ENCODE measurements at places on chromosomes 6 and 20.

DNA sequence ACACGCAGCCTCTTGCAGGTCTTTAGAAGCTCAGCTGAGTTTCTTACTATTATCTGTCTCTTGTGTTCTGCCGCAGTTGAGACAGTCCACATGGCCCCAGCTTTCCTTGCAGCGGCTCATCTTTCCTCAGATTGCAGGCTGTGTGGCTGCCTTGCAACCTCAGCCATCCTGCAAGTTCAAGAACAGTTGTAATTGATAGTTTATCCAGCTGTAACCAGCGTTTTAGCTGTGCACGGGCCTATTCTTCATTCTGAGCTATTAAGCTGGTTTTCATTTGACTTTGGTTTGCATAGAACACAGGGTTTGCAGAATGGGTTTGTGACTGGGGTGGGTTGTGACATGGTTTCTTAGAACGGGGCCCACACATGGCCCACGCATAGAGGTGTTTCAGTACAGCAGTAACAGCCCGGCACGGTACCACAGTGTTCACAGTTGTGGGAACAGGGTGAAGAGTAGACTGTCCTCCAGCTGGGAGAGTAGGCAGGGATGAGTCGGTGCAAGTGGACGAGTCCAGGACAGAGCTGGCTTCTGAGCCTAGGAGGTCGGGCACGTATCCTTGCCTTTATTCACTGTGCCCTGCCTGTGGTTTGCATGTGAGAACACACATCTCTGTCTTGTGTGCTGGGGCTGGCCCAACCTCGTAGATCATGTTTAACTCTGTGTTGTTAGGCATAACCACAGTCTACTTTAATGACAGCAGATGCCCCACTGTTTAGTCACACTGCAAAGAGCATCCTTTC lies 89.2 kb downstream of the RPP40 start:
- no peak for DNase-seq

DNA sequence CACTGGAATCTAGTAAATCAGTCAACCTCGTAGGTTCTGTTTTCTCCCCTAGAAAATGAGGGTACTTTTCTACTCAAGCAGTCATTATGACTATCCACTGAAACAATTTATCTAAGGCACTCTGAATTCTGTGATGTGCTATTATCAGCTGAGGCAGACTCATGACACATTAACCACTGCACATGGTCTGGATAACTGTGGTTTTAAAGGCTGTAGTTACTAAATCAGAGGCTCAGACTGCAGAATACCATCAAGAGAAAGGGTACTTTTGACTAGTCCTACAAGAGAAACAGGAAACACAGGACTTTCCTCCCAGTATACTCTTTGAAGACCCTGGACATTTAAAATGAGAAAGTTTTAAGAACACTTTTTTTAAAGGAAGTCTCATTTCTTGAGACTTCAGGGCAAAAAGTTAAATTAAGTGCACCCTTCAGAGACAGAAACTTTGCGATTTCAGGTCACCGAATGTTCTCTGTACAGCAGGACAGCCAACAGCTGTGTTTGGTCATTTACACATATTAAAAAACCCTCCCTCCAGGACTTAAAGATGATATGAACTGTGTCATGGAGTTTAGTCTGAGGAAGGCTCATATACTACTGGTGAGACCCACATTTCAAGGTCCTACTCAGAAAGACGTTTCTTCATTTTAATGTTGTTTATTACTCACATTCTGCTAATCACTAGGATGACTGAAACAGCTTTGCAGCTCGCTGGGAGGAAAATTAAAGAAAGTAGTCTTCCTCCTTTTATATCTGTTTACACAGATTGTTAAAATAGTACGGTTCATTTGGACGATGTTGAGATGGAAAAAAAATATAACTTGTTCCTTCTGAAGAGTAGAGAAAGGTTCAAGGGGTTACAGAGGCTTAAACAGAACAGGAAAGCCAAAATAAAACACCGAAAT lies 19.9 kb downstream of the ATXN1 start:
- DNase-seq, result no peak

- no peak for DNase-seq
Observed at GRCh38 chr6:163950159-163950558, 535.6 kb downstream of the QKI start.

DNA sequence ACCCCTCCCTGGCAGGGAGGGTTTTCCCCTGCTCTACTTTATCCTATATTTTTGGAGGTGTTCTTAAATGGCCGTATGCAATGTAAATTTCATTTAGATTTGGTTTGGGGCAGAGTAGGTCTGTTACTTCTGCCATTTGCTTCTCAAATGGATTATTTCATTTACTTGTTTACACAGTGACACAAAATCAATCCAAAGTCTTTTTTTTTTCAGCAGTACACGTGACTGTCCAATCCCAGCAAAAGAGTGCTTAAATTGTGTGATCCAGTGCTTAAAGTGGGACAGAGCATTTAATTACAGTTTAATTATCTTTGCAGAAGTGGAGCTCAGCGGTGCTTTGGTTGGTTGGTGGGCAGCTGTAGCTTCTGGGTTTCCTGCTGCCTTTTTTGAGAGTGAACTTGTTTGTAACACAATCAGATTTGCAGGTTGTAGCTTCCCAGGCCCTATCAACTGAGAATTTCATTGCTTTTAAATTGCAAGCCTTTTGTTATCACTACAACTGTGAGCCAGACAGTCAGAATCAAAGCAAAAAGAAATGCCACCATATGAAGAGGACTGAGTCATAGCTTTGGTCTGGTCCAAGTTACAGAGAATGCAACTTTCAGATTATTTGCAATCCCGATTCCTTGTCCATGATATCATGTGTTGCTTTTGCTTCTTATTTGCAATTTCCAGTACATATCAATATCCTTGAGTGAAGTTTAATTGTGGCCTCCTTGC lies 216.9 kb downstream of the DOK5 start:
- DNase-seq, result no peak

DNA sequence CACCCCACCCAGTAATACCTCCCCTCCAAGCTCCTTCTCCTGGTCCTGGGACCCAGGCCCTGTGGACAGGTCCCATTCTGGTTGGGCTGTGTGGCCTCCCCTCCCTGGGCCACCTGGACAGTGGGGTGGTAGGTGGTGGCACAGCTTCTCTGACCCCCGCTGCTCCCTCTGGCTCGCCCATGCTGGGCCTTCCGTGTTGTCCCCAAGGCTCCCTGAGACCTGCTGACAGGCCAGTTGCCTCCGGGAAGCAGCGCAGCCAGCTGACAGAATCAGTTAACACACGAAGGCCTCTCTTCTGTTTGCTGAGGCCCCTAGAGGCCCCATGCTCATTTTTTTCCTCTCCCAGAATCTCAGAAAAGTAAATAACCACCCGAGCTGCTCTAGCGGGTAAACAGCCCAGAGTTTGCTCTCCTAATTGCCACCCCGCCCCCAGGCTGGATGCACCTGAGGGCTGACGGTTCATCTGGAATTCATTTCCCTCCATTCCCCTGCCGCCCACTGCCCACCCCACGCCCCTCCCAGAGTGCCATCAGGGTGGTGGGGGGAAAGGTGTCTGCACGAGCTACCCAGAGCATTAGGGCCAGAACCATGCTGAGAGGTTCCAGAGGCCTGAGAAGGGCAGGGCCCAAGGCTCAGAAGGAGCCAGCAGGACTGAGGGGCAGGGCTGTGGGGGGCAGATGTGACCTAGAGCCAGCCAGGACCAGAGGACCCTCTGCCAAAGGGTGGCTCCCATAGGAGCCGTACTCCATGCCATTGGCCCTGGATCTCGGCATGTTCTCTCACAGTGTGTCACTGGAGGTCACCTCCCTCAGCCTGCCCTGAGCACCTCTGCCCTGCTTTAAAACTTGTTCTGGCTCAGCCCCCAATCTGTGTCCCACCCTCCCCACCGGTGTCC lies 157.5 kb downstream of the GRM4 start:
- DNase-seq, result no peak
